ENCODE measurements at places on chromosomes 5 and 9.

DNA sequence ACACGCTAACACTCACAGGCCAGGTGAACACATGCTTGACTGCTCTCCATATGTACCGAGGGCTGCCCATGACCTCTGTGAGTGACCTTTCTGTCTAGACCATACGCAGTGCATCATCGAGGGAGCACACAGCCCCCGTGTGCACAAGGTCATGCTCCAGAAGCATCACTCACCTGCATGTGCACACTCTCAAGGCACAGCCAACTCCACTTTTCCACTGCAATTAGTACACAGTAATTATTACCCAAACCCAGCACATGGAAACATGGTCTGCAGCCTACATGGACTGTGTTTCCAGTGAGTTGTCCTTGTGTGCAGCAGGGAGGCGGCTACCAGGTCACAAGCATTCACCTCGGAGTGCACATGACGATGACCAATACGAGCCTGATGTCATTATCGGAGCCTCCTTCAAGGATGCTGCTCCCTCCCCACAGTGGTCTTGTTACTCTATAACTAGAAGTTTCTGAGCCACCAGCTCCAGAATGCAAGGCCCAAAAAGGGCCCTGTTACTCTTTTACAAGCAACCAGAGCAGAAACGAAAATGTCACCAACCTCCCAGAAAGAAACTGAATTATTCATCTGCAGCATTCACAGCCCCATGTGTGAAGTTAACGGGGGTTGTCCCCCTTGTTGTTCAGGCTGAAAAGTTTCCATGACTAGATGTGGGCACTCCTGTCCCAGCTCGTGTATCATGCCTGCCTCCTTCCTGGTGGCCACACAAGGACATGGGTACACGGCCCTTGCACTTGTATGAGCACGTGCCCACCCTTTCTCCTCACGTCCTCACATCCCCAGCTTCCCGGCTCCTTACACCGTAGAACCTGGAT, 31.2 kb downstream of the SEMA4D start:
- no peak for DNase-seq

- no peak for DNase-seq
Measured at GRCh38 chr5:146179696-146180095, 2.8 kb downstream of the LARS1 start.

DNA sequence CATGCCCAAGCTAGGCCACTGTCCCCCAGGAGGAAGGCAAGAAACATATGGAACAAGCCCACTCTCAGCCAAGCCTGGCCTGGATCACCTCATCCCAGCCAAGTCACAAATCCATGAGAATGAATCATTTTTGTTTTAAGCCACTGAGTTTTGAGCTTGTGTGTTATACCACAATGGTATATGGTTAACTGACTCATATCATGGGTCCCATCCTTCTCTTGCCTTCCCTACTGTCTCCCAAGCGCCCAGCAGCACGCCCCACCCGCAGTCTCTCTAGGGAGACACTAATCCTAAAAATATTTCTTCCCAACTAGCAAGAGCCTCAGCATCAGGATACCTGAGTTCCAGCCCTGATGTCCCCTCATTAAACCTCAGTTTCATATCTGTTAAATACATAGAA, 248.1 kb downstream of the CDK5RAP2 start:
- peak; percentile 39 for DNase-seq

DNA sequence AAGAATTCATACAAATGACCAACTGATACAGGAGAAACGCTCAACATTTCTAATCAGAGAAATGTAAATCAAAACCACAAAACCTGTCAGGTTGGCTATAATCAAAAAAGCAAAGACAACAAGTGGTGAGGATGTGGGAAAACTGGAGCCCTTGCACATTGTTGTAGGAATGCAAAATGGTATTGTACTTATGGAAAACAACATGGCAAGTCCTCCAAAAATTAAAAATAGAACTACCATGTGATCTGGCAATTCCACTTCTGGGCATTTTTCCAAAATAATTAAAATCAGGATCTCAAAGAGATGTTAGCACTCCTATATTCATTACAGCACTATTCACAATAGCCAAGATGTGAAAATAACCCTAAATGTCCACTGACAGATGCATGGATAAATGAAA, 76.1 kb downstream of the FNIP1 start:
- no peak for DNase-seq

GRCh38 chr5:128097224-128097623, 13.7 kb downstream of the SLC12A2 start:
- no peak for DNase-seq

DNA sequence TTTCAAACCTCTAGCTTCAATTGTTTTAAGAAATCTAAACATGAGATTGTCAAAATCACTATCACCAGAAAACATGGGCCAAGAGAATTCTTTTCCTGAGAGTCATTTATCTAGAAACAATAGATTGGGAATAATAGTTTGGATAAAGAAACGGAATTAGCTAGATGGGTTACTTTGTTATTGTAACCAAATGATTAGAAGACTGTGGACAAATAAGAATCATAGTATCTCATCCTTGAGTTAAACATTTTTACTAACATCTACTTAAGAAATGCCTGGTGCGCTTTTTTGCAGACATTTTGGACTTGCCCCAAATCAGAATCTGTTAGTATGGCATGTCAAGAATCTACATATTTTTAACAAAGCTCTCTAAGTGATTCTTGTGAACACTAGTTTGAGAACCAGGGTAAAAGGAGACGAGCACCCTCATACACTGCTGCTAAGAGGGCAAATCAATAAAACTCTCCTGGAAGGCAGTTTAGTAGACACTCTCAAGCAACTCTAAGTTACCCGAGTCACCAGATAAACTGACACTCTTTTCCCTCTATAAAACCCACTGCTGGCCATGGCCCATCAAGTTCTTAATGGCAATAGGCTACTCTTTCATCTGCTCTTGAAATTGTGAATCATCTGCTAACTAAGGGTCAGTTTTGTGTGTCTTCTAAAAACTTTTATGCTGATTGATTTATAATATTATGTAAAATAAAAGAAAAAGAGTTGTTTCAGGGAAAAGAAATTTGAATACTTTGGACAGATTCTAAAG, 39.1 kb downstream of the TPD52L3 start:
- peak; percentile 14 for DNase-seq

DNA sequence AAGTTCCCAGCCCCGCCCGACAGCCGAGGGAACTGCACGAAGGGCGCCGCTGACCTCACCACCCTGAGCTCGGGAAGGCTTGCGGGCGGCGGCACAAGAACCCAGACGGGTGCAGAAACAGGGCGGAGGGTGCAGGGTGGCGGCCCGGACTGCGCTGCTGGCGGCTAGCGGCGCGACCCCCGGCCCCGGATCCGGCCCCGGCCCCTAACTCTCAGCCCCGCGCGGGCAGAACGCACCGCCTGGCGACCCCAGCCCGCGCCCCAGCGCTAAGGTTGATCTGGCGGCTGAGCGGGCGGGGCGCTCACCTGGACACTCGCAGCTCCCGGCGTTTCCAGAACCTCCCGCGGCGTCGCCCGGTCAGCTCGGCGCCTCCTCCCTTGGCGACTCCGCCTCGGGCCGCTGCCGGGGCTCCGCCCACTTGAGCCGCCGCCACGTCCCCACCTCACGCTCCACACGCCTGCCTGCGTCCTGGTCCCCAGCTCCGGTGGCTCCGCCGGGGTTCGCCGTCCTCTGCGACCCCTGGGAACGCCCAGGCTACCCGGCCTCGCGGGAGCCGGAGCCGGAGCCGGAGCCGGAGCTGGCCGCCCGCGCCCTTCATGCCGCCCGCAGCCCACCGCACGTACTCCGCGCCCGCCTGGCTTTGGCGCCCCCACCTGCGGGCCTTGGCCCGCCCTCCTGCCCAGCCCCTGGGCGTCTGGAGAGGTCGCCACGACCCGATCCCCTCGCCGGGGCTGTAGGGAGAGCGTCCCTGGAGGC, at the start of gene P4HA2:
Gene P4HA2, minus strand, starts transcription at position 369 of the 756 bp plus-strand sequence. CDS start 9,227 bp downstream, outside the sequence.
- DNase-seq = peak; percentile 78

DNA sequence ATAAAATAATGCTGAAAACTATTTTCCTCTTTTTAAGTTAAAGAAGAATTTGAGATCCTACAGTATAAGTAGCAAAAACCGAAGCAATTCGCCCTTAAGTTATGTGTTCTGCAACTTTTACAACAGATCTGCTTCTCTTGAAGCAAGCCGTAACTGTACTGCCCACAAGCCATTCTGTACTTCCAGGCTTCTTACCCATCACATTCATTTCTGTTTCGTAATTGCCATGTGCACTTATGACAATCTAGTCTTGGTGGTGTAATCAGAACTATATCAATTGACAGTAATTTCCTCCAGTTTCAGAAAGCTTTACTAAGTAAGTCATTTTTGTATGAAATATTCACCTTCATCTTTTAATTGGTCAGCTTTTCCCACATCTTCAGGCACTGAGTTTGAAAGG, 13.8 kb downstream of the SGTB start:
- DNase-seq = no peak

- peak; percentile 1 for DNase-seq
Measured at GRCh38 chr5:28703651-28704260, 1665.4 kb upstream of the CDH9 start.

- peak; percentile 82 for DNase-seq
Measured at GRCh38 chr5:75335952-75336614, 937 bp upstream of the HMGCR start.

DNA sequence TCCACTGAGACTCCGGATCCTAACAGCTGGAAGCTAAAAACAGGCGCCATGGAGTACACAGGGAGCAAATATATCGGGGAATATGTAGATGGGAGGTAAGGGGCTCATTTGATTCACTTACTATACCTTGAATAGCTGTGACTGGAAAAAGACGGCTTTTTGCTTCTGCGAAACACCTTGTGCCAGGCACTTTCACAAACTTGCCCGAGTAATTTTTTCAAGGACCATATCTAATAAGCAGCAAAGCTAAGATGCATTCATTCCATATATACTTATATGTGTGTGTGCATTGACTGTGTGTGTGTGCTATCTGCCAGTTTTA, 178 bp downstream of the MORN5 start:
- DNase-seq = no peak

DNA sequence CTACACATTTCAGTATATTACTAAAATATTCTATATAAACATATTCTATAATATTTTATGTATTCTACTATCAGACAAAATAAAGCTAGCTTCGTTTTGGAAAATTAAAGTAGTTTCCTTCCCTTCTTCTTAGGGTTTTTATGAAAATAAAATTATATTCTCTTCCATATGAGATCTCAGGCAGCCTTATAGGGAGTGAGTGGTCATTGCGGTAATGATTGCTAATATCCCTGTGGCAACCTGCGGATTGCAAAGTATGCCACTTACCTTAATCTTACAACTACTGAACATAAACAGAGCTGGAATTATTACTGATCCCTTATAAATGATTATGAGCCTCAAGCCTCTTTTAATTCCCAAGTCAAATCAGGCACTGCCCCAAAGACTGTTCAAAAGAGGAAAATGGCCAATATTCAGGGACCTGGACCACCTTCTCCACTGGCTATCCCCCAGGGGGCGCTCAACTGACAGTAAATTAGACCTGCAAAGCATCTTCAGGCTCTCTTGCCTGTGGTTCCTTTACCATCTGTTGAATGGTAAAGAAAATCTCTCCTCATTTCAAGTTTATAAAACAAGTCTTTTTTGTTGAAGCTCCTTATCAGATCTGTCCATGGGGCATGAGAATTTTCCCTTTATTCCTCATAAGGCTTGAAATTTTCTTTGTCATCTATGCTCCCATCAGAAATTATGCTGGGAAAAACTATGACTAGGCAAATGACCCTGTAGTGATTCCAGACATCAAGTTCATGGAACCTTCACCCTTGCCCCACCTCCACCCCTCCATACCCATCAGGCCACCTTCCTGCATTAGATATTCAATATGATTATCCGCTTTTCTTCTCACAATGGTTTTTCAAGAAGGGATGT, 163.9 kb downstream of the CEMIP2 start:
- DNase-seq = peak; percentile 68

GRCh38 chr9:95188459-95188858, 129.1 kb downstream of the FANCC start:
- no peak for DNase-seq

DNA sequence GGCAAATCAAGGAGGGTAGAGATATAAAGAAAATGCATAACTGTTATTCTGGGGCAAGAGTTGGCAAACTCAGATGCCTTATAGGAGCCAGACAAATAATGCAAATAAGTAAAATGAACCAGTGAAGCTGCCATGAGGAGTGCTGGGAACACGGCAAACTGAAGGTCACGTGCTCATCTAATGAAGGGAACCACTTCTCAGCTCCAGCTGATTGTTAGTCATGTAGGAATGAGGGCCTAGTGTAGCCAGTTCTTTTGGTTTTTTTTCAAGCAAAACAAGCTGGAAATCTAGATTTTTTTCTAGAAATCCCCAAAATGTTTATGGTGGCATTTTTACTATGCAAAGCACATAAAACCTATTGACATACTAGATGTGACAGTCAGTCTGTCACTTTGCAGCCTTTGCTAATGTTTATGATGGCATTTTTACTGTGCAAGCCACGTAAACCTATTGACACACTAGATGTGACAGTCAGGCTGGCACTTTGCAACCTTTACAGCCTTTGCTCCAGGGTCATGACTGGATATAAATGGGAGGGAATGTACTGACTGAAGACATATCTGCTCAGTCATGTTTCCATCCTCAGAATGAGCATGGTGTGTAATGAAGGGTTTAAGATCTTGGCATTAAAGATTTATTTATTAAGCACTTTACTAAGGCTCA, 39.4 kb downstream of the RUSC2 start:
- no peak for DNase-seq

GRCh38 chr5:1315709-1316587, 21.1 kb upstream of the TERT start:
- no peak for DNase-seq

DNA sequence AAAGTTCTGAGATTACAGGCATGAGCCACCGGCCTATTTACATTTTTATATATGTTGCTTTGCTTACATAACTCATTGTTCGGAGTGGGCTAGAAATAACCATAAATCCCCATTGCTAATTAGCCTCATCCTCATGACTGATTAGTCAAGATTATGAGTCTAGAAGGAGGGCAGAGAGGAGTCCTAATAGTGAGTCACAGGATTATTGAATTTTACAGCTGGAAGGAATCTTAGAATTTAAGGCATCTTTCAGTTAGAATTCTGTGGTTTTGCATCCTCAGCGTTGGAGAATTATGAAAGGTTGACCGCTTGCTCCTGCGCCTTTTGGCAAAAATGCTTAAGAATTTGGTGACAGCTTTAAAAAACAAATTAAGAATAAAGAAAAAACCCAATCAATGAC, 2.6 kb upstream of the PBX3 start:
- DNase-seq = peak; percentile 92

GRCh38 chr9:121399883-121400607, 30.0 kb upstream of the STOM start:
- peak; percentile 77 for DNase-seq

GRCh38 chr9:115341426-115341825, 223.5 kb upstream of the TNC start:
- no peak for DNase-seq

DNA sequence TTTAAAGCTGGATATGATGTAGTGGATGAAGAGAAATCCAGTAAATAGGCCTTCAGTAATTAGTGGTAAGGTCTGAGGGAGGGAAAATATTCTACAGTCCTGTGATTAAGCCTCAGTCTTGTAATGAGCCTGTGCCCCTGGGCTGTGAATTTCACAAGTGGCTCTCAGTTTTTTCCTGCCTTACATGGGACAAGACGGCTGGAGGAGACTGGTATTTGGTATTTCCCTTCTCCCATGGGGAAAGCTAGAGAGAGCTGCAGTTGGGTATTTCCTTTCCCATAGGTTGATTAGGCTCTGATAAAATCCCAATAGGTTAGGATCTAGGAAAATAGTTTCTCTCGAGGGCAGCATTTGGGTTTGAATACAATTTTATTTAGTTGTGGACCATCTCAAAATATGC, 62.2 kb upstream of the GNA14 start:
- DNase-seq = no peak
